HFF-Myc (cell line): ENCODE measurements at places on chromosomes 4 and X.
A peak's percentile ranks its signal among the peaks of the same experiment; 100 is the strongest.

- no peak for DNase-seq
Observed at GRCh38 chr4:87939978-87940690, 35.4 kb upstream of the SPP1 start.

DNA sequence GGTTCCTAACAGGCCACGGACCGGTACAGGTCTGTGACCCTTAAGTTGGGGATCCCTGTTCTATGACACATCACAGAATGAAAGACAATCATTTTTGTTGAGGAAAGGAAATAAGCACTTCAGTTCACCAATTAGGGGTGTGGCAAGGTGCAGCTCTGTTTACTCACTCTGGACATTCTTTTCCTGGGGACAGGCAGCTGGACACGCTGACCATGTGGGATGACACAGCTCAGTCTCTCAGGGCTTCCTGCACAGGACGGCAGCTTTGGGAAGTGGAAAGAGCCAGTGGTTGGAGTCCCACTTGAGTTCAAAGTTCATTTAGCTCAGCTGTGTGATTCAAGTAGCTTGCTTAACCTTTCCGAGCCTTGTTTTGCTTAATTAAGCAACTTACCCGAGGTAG is 55.7 kb downstream of the NDNF start:
- DNase-seq: no peak

DNA sequence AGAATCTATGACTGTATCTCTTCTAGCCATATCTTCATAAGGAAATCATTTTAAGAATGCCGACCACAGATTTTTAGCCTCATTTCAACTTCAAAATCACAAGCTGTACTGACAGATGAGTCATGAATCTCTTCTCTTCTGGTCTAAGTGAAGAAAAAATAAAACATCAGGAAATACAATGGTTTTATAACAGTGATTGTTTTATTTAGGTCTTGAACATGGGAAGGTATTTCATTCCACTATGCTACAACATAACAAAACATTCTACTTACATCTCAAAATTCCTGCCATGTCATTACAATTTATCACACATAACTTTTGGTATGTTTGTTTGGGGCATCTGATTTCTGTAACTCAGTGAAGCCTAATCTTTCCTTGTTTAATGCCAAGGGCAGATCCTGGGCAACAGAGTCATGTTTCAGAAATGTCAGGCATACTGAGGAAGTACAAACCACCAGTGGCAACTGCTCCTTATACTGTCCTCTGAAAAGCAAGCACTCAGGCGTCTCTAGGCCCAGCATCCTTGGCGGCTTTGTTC is 325.0 kb downstream of the PDHA2 start:
- no peak for DNase-seq

GRCh38 chrX:5242091-5242790 is 986.4 kb downstream of the NLGN4X start:
- DNase-seq: no peak

GRCh38 chr4:47510506-47511143 is 25.6 kb downstream of the ATP10D start:
- no peak for DNase-seq

- DNase-seq: no peak
Observed at GRCh38 chr4:55571806-55572205, 20.2 kb downstream of the PDCL2 start.

DNA sequence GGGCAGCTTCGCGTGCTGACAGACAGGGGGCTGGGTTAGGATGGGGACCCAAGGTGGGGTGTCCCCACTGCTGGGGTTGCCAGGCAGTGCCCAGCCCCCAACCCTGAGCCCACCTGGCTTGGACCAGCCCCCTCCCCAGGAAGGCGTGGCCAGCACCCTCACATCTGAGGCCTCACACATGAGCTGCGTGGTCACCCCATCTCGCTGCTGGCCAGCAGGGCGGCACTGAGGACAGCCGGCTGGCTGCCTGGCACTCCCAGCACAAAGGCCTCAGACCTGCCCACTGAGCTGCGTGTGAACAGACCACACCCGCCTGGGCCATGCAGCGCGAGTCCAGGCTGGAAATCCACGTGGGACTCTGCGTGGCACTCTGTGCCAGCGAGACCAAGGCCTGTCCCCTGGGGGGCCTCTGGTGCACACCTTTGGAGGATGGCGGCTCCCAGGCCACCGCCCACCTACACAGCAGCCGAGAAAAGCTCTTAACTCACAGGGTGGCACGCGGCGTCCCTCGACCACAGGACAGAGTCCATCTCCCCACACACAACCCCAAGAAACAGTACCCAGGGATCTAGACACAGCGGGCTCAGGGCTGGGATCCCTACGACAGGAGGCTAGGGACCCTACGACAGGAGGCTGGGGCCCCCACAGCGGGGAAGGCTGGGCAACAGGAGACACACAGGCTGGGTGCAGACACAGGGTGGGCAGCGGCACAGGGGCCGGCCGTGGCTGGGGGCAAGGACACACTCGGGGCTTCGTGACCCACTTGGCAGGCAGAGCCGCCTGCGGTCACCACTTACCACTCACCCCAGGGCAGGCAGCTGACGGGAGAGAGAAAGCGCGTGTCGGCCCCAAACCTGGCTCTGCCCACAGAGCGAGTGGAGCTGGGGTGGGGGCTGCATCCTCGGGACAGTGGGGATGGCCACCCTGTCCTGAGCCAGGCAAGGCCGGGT is 9.8 kb downstream of the DGKQ start:
- no peak for DNase-seq

DNA sequence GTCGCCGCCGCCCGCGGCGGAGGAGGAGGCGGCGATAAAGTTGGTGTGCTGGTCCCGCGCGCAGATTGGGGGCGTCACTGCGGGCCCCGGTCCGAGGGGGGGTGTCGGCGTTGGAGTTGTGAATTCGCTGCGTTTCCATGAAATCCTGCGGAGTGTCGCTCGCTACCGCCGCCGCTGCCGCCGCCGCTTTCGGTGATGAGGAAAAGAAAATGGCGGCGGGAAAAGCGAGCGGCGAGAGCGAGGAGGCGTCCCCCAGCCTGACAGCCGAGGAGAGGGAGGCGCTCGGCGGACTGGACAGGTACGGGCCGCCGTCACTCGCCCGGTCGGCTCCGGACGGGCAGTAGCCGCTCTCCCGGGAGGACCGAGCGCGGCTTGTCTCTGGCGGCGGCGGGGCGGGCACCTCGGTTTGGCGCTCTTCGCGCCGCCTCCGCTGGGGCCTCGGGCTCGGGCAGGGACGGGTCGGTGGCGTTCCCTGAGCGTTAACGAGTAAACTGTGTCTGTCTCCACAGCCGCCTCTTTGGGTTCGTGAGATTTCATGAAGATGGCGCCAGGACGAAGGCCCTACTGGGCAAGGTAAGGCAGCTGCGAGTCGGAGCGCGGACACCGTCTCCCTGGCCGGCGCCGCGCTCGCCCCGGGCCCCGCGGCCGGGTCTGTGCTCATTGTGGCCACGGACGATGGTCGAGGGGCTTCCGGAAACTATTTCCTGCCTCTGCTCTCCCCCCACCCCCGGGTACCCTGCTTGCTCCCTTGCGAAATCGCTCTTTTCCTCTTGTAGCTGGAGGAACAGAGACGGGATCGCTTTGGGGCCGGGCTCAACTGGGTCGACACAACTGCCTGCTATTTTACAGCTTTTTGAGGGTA is 658 bp downstream of the KDM6A start:
- no peak for DNase-seq

DNA sequence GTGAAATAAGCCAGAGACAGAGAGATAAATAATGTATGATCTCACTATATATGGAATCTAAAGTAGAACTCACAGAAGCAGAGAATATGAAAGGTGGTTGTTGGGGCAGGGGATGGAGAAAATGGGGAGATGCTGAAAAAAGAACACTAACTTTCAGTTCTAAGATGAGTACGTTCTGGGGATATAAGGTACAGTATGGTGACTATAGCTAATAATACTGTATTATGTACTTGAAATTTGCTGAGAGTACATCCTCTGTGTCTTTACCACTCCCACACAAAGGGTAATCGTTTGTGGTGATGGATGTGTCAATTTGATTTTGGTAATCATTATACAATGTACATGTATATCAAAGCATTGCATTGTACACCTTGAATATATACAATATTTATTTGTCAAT is 6.6 kb downstream of the FBXL5 start:
- DNase-seq: no peak

- no peak for DNase-seq
Observed at GRCh38 chrX:9433596-9433995, 31.3 kb upstream of the TBL1X start.

- DNase-seq: peak; percentile 51
Observed at GRCh38 chr4:147590249-147590920, 26.8 kb upstream of the TMEM184C start.

DNA sequence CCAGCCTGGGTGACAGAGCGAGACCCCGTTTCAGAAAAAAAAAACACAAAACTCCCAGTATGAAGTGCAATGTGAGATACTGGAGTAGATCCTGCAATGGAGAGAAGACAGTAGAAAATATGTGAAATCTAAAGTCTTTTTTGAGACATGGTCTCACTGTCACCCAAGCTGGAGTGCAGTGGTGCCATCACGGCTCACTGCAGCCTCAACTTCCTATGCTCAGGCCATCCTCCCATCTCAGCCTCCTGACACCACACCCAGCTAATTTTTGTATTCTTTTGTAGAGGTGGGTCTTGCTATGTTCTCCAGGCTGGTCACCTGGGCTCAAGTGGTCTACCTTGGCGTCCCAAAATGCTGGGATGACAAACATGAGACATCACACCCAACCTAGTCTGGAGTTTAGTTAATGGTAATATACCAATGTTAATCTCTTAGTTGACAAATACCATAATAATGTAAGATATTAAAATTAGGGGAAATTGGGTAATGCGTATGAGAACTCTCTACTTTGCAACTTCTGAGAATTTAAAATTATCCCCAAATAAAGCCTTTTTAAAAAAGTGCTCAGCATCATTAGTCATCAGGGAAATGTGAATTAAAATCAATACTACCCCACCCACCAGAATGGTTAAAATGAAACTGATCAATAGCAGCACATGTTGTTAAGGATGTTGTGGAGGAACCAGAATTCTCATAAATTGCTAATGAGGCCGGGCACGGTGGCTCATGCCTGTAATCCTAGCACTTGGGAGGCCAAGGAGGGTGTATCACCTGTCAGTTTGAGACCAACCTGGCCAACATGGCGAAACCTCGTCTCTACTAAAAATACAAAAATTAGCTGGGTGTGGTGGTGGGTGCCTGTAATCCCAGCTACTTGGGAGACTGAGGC is 15.0 kb downstream of the RBMX start:
- no peak for DNase-seq

GRCh38 chrX:110741213-110741796 is 54.3 kb downstream of the CHRDL1 start:
- DNase-seq: no peak

GRCh38 chr4:146486565-146486964 is 35.2 kb downstream of the SLC10A7 start:
- no peak for DNase-seq

DNA sequence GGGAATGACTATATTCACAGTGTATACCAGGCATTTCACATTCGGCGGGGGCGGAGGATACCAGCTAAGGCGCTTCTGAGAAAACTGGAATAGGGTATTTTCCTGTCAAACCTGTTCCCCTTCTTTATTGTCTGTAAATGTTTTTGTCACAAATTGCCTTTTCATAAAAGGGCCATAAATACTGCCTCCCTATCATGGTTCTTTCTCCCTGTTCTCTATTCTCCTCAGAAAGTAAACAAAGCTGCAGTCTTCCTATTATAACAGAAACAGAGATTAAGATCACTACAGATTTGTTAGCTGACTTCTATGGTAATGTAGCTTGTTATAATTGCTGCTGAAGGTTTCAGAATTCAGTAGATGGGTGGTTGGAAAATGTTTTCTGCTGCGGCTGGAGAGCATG is 32.2 kb downstream of the MID2 start:
- no peak for DNase-seq

DNA sequence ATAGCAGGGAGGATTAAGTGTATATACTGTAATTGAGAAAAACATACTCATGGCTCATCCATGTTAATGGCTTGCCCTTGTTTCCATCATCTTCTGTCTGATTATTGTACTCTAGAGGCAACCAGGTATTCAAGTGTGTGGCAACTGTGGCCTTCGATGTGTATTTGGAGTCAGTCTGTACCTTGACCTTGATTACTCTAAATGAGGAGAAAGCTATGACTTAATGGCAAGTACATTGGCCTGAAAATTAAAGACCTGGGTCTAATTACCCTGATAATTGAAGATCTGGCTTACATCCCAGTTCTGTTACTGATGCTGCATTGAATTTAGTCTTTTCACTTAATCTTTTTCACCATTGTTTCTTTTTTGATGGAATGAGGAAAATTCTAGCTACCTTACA is 409.2 kb downstream of the CCSER1 start:
- no peak for DNase-seq

- DNase-seq: no peak
Observed at GRCh38 chrX:93419642-93420041, 253.7 kb downstream of the NAP1L3 start.

- DNase-seq: no peak
Observed at GRCh38 chr4:70452946-70453345, 19.1 kb upstream of the MUC7 start.

DNA sequence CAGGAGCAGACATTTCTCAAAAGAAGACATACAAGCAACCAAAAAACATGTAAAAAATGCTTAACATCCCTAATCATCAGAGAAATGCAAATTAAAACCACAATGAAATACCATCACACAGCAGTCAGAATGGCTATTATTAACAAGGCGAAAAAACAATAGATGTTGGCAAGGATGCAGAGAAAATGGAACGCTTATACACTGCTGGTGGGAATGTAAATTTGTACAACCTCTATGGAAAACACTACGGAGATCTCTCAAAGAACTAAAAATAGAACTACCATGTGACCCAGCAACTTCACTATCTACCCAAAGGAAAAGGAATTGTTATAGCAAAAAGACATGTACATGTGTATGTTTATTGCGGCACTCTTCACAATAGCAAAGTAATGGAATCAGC is 71.5 kb downstream of the PPP4R3C start:
- DNase-seq: no peak

- DNase-seq: no peak
Observed at GRCh38 chr4:157727163-157727562, 445.7 kb downstream of the GASK1B start.

DNA sequence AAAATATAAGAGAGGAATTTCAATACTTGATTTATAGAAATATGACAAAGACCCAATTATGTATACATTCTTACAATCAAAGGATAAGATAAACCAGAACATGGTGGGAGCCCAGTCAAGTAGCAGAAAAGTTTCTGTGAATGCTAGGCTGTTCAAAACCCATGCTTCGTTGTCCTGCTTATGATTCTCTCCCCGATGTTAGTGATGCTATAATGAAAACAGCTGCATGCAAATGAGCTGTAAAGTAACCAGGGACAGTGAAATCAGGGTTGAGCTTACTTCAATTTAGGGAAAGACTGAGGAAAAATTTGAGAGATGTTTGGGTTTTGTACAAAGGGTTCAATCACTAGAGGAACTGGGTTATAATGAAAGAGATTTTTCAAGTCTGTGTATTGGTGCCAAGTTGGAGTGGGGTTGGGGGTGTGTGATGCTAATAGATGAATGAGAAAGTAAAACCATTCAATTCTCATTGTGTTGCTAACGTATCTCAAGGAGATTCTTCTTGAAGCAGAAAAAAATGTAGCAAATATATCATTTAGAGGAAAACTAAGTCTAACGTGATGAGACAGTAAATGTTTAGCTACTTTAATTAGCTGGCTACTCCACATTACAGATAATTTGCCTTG is 59.3 kb upstream of the PPP1R2C start:
- no peak for DNase-seq

- no peak for DNase-seq
Observed at GRCh38 chr4:36163198-36163597, 81.1 kb downstream of the ARAP2 start.

- DNase-seq: no peak
Observed at GRCh38 chr4:87196927-87197326, 23.5 kb downstream of the KLHL8 start.
